Activated CD4-positive, alpha-beta T cell treated with anti-CD3 and anti-CD28 coated beads, Interleukin-2, amount 50 U/mL, for 1 hour (primary cell): ENCODE measurements at places on chromosomes 5 and 9.

DNA sequence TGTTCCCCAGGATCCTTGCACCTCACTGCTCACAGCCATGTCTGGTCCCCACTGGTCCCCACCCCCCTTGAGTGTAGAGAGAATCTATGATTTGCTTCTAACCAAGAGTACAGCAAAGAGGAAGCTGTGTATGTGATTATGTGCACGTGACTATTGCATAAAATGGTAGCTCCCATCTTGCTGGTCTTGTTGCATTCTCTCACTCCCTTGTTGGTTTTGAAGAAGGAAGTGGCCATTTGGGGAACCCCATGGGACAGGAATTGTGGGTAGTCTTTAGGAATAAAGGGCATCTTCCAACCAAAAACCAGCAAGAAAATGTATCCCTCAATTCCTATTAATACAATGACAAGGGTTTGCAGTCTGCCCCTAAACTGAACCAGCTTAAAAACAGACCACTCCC lies 5.2 kb upstream of the FCN2 start:
- DNase-seq, result no peak

GRCh38 chr5:139425497-139425896 lies 13.8 kb downstream of the DNAJC18 start:
- no peak for DNase-seq

GRCh38 chr5:150016537-150016936 lies 16.0 kb downstream of the HMGXB3 start:
- DNase-seq, result no peak

DNA sequence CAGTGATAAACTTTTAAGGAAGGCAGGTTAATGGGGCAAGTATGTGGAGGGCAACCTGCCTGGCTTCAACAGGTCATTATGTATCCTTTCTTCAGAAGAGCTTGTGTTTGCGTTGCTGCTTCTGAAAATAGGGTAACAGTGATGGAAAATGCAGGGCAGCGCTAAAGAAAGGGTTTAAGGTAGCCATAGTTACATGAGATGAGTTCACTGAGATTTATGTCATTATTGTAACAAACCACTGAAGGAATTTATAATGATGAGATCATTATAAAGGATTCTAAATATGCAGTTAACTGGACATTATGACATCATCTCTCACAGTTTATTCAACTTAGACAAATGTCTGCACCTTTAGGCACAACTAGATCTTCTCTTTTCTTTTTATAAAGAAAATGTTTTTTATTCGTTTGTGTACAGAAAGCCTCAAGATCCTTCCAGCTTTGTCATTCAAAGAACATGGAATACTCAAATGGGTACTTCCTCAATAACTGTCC lies 291.6 kb upstream of the SMARCA2 start:
- no peak for DNase-seq

GRCh38 chr9:21682981-21683380 lies 119.5 kb upstream of the MTAP start:
- DNase-seq, result no peak

GRCh38 chr5:12865529-12865928 lies 961.3 kb upstream of the CTNND2 start:
- no peak for DNase-seq

DNA sequence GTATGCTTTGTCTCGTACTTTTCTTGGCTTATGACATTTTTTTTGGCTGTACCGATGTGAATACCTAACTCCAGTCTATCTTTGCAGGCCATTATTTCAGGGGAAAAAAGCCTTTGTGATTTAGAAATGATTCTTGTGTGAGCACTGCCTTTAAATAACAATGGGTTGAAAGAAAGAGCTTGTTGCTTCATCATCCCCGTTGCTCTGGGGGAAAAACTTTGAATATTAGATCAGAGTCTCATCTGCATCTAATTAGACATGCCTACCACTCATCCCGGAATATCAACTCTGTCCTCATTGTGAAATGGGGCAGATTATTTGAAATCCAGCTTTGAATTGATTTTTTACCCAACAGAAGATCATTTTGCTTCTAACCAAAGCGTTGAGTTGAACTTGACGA lies 13.5 kb downstream of the CXCL14 start:
- no peak for DNase-seq

GRCh38 chr9:77816641-77817341 lies 168.7 kb upstream of the GNA14 start:
- no peak for DNase-seq

DNA sequence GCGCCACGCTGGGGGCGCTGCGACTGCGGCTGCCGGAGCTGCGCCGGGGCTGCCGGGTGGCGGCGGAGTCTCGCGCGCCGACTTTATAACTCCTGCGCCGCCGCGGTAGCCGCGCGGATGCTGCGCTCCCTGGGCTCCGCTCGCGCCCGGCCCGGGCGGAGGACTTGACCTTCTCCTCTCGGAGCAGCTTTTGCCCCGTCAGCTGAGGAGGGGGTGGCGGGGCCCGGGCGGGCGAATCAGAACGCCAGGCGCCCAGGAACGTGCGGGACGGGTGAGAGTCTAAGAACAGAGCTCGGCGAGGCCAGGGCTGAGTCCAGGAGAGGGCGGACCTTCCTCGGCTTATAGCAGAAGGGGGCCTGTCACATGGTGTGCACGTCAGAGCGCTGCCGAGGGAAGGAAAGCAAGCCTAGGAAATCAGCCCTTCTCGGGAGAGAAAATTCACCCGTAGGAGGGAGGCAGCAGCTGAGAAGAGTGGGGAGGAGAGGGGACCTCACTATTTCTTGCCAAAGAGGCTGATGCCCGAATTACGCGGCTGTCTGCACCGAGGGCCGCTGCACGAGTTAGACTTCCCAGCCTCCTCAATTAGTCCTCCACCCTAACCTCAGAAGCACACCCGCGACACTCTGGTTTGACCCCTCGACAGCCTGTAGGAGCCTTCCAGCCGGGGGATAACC lies at the start of gene FOXD1:
Gene FOXD1, minus strand, starts transcription at position 315 of the 674 bp plus-strand sequence. CDS start 415 bp downstream, outside the sequence.
- no peak for DNase-seq

DNA sequence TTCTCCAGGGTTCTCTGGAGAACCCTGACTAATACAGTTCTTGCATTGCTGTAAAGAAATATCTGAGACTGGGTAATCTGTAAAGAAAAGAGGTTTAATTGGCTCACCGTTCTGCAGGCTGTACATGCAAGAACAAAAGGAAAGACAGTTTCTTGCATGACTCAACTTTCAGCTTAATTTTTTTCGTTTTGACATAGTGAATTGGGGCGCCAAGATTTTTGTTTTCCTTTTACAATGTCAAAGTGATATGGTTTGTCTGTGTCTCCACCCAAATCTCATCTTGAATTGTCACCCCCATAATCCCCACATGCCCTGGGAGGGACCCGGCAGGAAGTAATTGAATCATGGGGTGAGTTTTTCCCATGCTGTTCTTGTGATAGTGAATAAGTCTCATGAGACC lies 11.8 kb upstream of the CRHBP start:
- no peak for DNase-seq

DNA sequence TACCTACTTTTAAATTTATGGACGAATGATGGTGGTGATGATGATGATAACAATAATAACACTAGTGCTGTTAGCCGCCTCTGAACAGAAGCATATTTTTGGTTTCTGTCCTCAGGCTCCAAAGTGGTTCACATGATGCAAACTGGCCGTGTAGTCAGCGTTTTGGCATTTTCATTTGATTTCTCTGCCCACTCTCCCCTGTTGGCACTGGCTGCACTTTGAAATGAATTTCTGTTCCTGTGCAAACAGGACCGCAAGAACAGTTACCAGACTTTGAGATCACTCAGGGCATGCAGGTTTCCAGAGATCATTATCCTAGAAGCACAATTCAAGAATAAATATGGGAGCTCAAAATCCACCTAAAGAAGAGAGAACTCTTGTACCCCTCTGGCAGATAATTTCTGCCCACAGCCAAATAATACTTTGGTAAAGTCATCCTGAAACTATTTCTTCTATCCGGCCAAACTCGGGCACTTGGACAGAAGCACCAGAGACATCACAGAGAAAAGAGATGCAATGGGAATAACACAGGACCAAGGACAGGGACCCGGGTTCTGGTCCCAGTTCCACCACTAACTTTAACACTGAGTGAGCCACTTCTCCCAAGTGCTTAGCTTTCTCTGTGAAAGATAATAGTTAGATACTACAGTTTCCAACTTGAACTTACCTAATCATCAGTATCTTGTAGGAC lies 201.7 kb upstream of the PTGER4 start:
- no peak for DNase-seq

- DNase-seq, result no peak
These were observed 18.4 kb downstream of the GPX3 start for GRCh38 chr5:151038801-151039238.

GRCh38 chr5:142201471-142201887 lies 92.9 kb downstream of the NDFIP1 start:
- no peak for DNase-seq

GRCh38 chr9:114720086-114720676 lies 38.2 kb upstream of the TEX48 start:
- no peak for DNase-seq

DNA sequence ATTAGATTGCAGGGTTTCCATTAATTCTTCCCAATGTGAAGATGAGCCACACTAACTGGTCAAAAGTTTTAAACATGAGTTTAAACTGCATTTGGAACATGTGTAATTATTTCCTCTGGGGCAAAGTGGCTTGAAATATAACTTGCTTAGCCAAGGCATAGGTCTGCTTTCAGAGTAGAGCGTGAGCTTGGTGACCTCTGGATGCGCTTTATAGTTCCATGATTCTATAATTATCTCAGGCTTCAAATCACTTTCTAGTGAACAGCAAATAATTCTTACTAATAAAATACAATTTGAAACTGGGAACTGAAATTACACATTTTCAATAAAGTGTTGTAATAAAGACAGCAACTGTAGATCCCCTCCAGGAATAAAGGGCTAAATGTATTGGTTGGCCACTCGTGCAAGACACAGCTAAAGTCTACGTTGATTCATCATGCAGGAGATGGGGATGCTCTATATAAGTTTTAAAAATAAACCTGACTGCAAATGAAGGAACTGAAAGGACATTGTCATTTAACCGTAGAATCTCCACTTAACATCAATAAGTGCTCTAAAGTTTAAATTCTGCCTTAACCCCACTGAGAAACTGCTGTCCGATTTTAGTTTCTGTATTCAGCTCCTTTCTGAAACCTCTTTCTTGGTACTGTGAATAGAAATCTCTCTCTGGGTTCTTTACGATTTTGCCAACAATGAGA lies 460.0 kb downstream of the PSAT1 start:
- no peak for DNase-seq

- DNase-seq, result no peak
These were observed 3.4 kb downstream of the IL4 start for GRCh38 chr5:132677191-132677590.

DNA sequence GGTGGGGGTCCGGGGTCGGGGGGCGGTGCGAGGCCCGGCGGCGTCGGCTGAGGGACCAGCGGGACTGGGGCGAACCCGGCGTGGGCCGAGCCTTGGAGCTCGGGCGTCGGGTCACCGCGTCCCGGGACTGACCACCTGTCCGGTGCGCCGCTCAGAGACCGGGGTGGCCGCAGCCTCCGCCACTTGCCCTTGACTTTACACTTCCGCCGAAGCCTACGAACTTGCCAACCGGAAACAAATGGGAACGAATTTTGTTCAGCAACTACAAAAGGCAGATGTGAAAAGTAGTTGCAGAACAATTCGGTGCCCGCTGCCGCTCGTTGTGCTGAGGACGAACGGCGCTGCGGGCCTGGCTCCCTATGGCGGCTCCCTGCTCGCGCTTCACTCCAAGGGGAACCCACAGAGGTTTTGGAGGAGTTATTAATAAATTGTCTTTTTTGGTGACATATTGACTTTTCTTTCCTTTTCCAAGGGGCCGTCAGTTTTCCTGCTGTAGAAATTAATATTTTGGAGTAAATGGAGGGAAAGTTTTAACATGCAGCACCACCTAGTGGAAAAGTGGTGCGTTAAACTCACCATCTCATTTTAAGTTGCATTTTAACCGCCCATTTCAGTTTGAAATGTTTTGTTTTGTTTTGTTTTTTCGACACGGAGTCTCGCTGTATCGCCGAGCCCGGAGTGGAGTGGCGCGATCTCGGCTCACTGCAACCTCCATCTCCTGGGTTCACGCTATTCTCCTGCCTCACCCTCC lies 490 bp downstream of the PCBD2 start:
- peak; percentile 62 for DNase-seq

- DNase-seq, result no peak
These were observed 3.5 kb downstream of the SLC34A3 start for GRCh38 chr9:137234055-137234697.

GRCh38 chr5:149869411-149869821 lies 75.2 kb downstream of the PDE6A start:
- DNase-seq, result no peak

DNA sequence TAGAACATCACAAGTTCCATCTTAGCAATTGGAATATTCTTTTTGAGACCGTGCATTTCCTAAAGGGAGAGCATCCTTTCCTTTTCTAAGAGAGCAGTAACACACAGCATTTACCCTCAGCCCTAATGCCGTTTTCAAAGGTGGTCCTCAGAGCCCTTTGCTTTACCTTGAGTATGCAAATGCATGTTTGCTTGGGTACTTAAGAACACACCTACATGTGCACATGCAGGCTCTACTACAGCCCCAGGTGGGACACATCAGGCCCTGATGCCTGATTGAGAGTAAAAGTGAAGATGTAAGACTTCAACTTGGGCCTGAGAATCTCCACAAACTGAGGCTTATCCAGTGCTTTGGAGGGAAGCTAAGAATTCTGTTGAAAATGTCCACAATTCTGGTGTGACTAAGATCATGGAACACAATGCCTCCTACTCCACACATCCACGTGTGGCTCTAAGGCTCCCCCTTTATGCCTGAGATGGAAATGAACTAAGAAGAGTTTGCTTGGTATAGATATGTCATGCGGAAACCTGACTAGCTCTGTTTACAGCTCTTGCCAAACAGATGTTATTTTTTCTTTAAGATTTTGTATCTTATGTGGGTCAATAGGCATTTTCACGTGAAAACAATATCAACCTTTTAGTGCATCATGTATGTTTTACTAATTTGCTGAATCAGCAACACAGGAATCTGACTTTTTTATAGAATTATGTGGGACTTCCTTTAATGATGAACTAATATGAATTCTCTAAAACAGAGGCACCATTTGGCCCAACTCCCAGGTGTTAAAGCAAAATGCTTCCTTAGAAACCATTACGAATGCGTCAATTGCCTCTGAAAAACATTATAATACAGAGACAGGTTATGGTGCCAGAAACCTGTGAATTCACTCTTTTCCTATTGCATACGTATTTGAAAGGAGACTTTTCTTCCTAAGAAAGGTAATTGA lies 48.9 kb upstream of the SLC2A8 start:
- no peak for DNase-seq

DNA sequence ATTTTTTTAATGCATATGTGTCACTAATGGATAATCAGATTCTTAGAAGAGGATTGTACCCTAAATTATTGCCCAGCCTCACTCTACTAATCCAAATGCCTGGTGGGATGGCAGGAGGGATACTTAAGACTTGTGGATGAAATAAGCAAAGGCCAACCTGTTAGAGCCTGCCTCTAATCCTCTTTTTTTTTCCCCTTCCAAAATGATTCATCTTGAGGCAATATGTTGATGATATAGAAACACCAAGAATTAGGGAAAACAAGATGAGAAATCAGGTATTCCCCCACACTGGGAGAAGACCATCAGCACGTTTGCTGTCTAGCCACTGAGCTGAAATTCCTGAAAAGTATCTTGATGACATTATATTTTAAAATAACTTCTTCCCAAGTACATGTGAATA lies 52.0 kb downstream of the RFK start:
- no peak for DNase-seq
